T-helper 17 cell (primary cell): ENCODE measurements at places on chromosomes 4 and X. TPM values are rescaled to one million over a fixed set of nuclear protein-coding genes. Genes with fewer than 3 reads are reported as not detected.
A peak's percentile ranks its signal among the peaks of the same experiment; 100 is the strongest.

The ZNF827 gene
- total RNA-seq, result 14.9 TPM

The ADGRG2 gene
- total RNA-seq, result not detected

The RBM47 gene
- total RNA-seq, result 3.4 TPM

The GAB1 gene
- 2.0 TPM for total RNA-seq

The TXK gene
- total RNA-seq, result 52.4 TPM

The GSX2 gene
- total RNA-seq, result not detected

The ELMOD2 gene
- 12.9 TPM for total RNA-seq

The CXorf58 gene
- not detected for total RNA-seq

The SERPINA7 gene
- total RNA-seq, result not detected

DNA sequence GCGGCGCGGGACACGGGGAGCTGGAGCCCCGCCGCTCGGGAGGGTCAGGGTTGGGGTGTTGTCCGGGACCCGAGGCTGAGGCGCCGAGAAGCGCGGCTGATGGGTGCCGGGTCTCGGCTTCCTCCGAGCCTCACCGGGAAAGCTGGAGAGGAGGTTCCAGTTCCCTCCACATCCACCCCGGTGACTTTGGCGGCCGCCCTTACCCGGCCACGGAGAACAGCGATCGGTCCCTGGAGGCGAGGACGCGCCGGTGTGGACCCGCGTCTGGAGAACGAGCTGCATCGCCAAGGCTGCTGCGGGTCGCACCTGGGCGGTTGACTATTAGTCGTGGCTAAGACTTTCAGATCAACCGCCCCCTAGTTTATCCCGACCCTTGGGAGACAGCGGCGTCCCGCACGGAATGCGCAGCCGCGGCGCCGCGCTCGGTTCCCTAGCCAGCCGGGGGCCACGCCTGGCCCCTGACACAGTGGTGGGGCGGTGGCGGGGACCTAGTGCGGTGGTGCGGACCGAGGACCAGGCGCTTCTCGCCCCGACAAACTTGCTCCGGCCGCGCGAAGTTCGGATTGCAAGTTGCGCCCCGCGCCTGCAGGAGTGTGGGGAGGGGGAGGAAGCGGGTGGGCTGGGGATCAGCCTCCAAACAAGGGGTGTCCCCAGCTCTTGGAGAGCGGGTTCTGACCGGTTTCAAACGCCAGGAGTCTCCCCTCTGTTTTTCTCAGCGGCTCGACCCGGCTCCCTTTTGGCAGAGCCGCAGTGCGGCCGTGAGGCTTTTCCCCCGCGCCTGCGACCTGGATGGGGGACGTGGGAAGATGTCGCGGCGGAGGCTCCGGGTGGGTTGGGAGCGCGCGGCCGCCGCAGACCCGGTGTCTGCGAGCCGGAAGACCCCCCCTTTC, 568 bp downstream of the FHDC1 start:
- peaks cover 7% of the 10 kb centered on the region for H3K36me3 ChIP-seq
- no peak for DNase-seq
- peak overlapping the region; percentile 75 for H3K4me3 ChIP-seq
- H3K27ac ChIP-seq, result no peak overlapping the region
- H3K27me3 ChIP-seq, result peaks cover 60% of the 10 kb centered on the region
- H3K4me1 ChIP-seq, result peaks cover 14% of the 10 kb centered on the region

- H3K27me3 ChIP-seq, result no peaks in the 10 kb centered on the region
- no peaks in the 10 kb centered on the region for H3K36me3 ChIP-seq
- no peak for DNase-seq
- H3K4me1 ChIP-seq, result no peaks in the 10 kb centered on the region
- H3K4me3 ChIP-seq, result no peak overlapping the region
Observed at GRCh38 chr4:93394545-93395081, 433.9 kb upstream of the ATOH1 start.

GRCh38 chr4:24630937-24631336, 46.6 kb upstream of the DHX15 start:
- H3K27ac ChIP-seq, result no peak overlapping the region
- H3K36me3 ChIP-seq, result no peaks in the 10 kb centered on the region
- peaks cover 35% of the 10 kb centered on the region for H3K27me3 ChIP-seq
- no peak for DNase-seq

DNA sequence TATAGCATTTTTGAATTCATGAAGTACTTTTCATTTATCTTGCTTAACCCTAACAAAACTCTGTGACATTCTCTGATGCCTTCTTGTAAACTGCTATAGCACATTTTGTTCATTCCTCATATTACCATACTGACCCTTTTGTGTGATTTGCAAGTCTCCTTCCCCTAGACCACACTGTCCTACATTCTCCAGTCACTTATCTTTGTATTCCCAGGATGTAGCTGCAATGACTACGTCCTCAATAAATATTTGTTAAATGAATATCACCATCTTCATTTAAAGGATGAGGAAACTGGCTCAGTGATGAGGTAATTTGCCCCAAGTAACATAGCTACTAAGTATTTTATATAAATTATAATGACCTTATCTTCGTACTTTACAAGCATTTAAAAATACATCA, 11.9 kb downstream of the HUWE1 start:
- H3K4me1 ChIP-seq, result peaks cover 4% of the 10 kb centered on the region
- H3K27me3 ChIP-seq, result no peaks in the 10 kb centered on the region
- H3K27ac ChIP-seq, result no peak overlapping the region
- no peak overlapping the region for H3K4me3 ChIP-seq
- H3K36me3 ChIP-seq, result no peaks in the 10 kb centered on the region

DNA sequence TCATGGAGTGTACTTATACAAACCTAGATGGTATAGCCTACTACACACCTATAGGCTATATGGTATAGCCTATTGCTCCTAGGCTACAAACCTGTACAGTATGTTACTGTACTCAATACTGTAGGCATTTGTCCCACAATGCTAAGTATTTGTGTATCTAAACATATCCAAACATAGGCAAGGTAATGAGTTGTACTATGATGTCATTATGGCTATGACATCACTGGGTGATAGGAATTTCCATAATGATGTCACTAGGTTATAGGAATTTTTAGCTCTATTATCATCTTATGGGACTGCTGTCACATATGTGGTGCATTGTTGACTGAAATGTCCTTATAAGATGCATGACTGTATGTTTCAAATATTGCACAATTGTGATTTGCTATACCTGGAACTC, 5.5 kb upstream of the PAGE1 start:
- DNase-seq, result no peak
- no peak overlapping the region for H3K4me3 ChIP-seq
- no peaks in the 10 kb centered on the region for H3K36me3 ChIP-seq
- no peak overlapping the region for H3K27ac ChIP-seq
- no peaks in the 10 kb centered on the region for H3K4me1 ChIP-seq
- H3K27me3 ChIP-seq, result peaks cover 5% of the 10 kb centered on the region

DNA sequence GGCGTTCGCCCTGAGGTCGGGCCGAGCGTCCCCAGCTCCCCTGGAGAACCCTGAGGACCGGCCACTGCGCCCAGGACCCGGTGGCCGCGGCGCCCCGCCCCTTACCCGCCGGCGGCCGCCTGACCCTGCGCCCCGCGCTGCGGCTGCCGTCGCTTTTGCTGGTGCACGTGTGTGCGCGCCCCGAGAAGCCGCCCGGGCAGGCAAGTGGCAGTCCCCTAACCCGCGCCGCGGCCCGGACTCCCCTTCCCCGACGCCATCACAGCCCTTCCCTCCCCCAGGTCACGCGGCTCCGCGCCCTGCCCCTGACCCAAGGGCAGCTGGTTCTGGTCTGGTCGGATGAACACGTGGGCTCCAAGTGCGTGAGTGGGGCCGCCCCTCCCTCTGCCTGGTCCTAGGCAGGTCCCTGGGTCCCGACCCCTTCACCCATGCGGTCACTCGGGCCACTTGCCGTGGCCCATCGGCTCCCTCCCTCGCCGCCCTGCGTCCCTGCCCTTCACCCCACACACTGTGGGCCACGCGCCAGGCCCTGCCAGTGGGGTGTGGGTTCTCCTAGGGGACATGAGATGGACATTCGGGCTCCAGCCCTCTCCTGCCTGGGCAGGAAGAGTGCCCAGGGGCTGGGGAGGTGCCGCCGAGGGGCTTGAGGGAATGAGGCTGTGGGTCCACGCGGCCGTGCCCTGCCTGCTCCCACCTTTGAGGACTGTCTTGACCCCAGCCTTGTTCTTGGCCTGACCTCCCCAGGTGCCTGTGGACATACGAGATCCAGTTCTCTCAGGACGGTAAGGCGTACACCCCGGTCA, 8.0 kb upstream of the FGFRL1 start:
- H3K27ac ChIP-seq, result no peak overlapping the region
- H3K4me3 ChIP-seq, result no peak overlapping the region
- peaks cover 6% of the 10 kb centered on the region for H3K4me1 ChIP-seq
- peaks cover 5% of the 10 kb centered on the region for H3K36me3 ChIP-seq

DNA sequence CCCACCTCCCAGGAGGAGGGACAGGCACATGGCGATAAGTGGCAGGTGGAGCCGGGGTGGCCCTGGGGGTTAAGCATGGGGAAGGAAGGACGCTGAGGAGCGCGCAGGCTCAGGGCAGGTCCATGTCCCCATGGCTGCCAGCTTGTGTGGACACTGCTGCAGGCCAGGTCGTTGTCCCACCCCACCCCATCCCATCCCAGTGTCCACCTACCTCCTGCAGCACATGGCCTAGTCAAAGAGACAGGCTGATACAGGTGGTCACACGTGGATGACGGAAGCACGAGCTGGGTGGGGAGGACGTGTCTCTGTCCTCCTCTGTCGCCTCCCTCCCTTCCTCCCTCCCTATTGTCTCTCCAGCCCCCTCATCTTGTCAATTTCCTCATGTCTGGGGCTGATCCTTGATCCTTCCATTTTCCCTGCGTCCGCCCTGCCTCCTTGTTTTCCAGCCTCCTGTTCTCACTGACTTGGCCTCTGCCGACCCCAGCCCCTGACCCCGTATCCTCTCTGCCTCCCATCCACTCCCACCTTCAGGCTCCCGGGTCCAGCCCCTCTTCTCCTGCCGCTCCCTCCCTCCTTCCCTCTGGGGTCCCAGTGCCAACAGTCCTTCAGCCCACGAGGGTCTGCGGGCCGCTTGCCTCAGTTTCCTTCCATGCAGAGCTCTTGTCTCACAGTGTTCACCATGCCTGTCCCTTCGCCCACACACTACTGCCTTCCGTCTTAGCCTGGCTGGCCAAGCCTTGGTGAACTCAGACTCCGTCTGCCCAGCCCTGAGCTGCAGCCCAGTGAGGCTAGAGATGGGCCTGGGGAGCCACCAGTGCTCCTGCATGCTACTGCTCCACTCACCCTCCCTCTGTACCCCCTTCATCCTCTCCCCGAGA, 15.5 kb upstream of the ADD1 start:
- peaks cover 19% of the 10 kb centered on the region for H3K4me1 ChIP-seq
- no peak overlapping the region for H3K4me3 ChIP-seq
- no peaks in the 10 kb centered on the region for H3K27me3 ChIP-seq

GRCh38 chr4:82216219-82216618, 157.6 kb downstream of the HNRNPD start:
- no peaks in the 10 kb centered on the region for H3K36me3 ChIP-seq
- peak overlapping the region; percentile 22 for H3K27ac ChIP-seq
- DNase-seq, result no peak
- H3K4me1 ChIP-seq, result peaks cover 15% of the 10 kb centered on the region
- H3K4me3 ChIP-seq, result no peak overlapping the region
- H3K27me3 ChIP-seq, result no peaks in the 10 kb centered on the region

- no peak overlapping the region for H3K4me3 ChIP-seq
- H3K4me1 ChIP-seq, result no peaks in the 10 kb centered on the region
- DNase-seq, result no peak
- H3K36me3 ChIP-seq, result no peaks in the 10 kb centered on the region
- H3K27me3 ChIP-seq, result no peaks in the 10 kb centered on the region
- H3K27ac ChIP-seq, result no peak overlapping the region
Observed at GRCh38 chrX:104697294-104697693, 131.3 kb downstream of the IL1RAPL2 start.

DNA sequence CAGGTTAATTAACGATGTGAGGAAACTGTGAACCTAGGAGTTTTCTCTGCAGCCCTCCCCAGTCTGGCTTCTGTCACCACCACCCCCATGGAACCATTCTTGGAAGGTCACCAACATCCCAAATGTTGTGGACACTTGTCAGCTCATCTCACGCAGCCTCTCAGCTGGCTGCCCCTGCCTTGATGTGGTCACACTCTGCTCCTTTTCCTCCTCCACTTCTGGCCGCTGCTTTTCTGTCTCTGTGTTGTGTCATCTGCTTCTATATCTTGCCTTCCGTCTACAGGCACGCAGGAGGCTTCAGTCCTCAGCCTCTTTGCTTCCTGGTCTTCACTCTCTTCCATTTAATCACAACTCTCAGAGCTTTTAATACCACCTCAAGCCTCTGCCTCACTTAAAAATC, 371.5 kb upstream of the SLIT2 start:
- H3K4me1 ChIP-seq, result no peaks in the 10 kb centered on the region
- no peak overlapping the region for H3K4me3 ChIP-seq
- H3K27me3 ChIP-seq, result no peaks in the 10 kb centered on the region
- H3K27ac ChIP-seq, result no peak overlapping the region
- H3K36me3 ChIP-seq, result no peaks in the 10 kb centered on the region

DNA sequence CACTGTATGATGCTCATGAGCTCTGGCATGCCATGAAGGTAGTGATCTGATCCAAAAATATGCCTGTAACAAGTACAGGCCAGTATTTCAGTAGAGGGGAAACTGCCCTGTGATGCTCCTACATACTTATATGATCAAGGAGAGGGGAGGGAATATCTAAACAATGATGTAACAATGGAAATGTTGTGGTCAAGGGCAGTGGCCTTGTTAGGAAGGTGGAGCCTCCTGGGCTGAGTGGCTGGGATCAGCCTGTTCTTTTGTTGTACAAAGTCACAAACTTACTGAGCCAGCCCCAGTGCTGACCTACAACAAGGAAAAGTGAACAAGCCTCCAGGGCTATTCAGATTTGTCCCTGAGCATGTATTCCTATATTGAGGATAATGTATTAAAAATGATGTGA, 70.3 kb downstream of the ANXA10 start:
- H3K36me3 ChIP-seq, result no peaks in the 10 kb centered on the region
- H3K4me3 ChIP-seq, result no peak overlapping the region
- no peak for DNase-seq
- H3K27ac ChIP-seq, result no peak overlapping the region
- no peaks in the 10 kb centered on the region for H3K4me1 ChIP-seq

DNA sequence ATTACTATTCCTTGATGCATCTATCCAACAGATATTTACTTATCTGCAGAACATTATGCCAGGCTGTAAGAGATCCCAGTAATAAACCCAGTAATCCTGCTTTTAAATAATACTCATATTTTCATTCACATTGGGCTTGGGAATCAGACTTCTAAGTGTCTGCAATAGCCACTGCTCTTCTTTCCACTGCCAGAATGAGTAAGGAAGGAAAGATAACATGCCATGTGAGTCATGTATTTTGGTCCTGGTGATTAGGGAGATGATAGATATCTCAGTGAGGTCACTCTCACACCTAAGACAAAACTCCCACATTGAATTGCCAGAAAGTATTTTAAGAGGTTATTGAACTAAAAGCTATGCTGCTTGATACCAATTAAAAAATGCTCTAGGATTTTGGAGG, 13.9 kb upstream of the HEPH start:
- no peak overlapping the region for H3K27ac ChIP-seq
- H3K4me1 ChIP-seq, result no peaks in the 10 kb centered on the region
- peaks cover 7% of the 10 kb centered on the region for H3K27me3 ChIP-seq
- no peak for DNase-seq
- H3K4me3 ChIP-seq, result no peak overlapping the region
- no peaks in the 10 kb centered on the region for H3K36me3 ChIP-seq
